Stimulated activated CD4-positive, alpha-beta T cell treated with anti-CD3 and anti-CD28 coated beads, TNF-alpha, amount 100 ng/mL, for 48 hours (primary cell): ENCODE measurements at places on chromosomes 3 and 15.

- peak; percentile 3 for DNase-seq
Measured at GRCh38 chr3:119322021-119322834, 28.0 kb downstream of the ARHGAP31 start.

DNA sequence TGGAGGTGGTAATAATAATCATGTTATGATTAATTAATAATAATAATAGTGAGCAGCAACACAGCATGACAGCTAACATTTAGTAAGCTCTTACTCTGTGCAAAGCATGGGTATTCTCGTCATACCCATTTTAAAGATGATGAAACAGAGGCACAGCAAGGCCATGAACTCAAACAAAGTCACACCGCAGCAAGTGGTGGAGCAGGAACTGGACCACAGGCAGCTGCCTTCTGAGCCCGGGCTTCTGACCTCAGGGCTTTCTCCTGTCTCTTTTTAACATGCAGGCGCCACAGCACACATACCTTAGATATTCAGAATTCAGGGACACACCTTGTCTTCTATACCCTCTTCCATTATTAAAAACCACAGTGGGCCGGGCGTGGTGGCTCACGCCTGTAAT, 50.7 kb upstream of the SPATA12 start:
- DNase-seq: no peak

DNA sequence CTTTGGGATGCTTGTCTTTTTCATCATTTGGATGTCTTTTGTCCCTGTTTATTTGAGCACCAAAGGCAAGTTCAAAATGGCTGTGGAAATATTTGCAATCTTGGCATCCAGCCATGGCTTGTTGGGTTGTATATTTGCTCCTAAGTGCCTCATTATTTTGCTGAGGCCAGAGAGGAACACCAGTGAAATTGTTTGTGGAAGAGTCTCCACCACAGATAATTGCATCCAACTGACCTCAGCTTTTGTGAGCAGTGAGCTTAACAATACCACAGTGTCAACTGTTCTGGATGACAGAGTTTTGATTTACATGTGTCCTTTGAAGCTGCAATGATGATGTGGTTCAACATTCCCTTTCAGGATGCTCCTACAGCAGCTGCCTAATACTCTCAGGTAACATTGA, 83.0 kb upstream of the KCNAB1 start:
- no peak for DNase-seq

GRCh38 chr3:10015461-10015904, 10.8 kb upstream of the FANCD2 start:
- DNase-seq: no peak
